ENCODE measurements at places on chromosomes 3 and 15.
A peak's percentile ranks its signal among the peaks of the same experiment; 100 is the strongest.

DNA sequence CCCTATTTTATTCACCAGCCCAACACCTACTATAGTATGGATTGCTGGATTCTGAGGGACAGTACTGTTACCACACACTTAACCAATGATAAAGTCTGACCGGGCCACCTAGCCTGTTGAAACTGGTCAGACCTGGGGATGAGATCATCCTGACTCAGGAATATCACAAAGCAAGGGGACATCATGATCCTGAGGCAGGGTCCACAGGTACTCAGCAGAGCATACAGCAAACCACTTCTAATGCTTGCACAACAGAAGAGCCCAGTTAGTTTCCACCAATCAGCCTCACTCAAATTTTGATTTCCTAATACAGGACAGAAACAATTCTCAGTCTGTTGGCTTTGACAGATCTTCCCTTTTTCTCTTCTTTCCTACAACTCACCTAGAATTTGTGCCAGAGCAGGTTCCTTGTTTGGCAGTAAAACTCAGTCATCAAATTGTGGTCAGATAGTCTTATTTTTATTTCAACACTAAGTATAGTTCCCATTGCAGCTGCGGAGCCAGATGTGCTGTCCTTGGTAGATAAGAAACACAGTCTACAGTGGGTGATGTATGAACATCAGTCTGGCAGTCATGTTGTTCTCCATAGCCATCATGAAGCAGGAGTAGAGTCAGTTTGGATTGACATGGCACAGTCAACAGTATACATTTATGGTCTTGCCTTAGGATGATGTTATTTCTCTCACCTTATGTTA, 90.1 kb upstream of the PRR23C start:
- no peak for DNase-seq

DNA sequence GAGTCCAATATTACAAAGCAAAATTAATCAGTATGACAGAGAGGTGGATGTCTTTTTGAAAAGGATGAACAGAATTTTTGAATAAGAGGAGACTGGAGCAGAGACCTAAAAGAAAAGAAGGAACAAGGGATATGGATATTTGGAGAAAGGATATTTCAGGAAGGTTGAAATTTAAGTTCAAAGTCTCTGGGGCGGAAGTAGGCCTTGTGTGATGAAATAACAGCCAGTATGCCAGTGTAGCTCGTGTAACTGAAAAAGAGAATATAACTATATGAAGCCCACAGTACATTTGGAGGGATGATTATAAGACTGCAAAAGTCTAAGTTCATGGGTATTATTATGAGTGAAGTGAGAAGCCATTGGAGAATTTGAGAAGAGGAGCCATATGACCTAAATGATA, 766.7 kb downstream of the GBE1 start:
- no peak for DNase-seq

- no peak for DNase-seq
Measured at GRCh38 chr15:34182942-34183341, 27.0 kb downstream of the KATNBL1 start.

DNA sequence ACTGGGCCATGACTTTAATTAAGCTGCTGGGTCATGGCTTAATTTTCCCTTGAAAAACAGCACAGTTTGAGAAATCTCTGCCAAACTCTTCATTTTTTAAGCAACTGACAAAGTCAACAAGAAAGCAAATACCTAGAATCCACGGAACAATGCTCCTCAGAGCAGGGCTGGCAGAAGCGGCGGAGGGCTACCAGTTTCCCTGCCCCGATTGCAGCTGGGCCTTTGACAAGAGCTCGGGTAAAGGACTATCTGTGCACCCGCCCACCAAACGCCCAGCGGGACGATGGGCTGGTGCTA, 1.2 kb downstream of the GOLIM4 start:
- DNase-seq = no peak

- no peak for DNase-seq
Measured at GRCh38 chr3:4759689-4760312, 219.4 kb upstream of the BHLHE40 start.

GRCh38 chr3:69540706-69541581, 155.1 kb upstream of the FRMD4B start:
- peak; percentile 47 for DNase-seq

DNA sequence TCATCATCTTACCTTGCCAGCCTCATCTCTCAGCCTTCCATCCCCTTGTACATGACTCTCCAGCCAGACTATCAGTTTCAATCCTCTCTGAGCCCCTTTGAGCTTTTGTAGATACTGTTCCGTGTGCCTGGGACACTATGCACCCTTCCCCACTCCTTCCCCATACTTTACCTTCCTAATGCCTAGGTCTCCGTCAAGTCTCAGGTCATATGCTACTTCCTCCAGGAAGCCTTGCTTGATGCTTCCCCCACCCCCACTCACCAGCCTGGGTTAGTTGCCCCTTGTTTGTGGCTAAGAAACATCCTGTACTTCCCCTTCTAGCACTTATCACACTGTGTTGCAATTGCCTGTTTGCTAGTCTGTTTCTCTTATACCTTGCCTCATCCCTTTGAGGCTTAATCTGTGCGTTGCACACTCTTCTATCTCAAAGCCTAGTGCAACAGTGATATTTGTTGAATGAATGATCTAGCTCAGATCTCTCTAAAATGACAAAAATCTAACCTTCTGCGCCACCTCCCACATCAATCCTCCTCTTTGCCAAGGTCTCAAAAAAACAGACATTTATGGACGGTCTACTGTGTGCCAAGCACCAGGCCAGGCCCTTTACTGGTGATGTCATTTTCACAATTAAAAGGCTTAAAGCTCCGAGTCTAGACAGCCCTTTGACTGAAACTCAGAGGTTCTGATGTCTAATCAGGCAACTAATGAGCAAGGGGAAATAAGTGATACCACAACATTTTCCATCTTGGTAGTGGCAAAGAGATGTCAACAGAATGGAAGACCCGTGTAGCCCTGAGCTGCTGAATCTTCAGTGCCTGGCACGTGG, 6.5 kb upstream of the USP3 start:
- DNase-seq = no peak

GRCh38 chr3:133246773-133247172, 153.1 kb upstream of the BFSP2 start:
- DNase-seq = no peak

DNA sequence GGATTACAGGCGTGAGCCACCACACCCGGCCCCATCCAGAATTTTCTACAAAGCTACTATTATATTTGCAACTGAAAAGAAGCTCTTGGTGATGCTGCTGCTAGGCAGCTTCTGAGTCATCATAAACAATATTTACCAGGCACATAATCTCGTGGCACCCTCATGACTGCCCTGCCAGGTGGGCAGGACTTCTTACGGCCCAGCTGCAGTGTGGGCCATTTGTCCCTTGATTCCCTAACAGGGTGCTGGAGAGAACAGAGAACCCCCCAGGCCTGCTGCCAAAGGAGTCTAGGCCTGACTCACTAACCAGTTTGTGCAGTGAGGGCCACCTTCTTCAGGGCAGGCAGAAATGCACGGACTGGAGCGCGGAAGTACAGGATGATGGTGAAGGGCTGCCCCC, 4.9 kb downstream of the EPB42 start:
- DNase-seq = no peak
